ENCODE measurements at places on chromosomes 12 and 14.
A peak's percentile ranks its signal among the peaks of the same experiment; 100 is the strongest.

GRCh38 chr14:92427096-92427495 lies 86.5 kb upstream of the RIN3 start:
- no peak for DNase-seq

GRCh38 chr14:58832095-58832521 lies 194.3 kb downstream of the DACT1 start:
- DNase-seq, result no peak

- no peak for DNase-seq
Observed at GRCh38 chr14:64225151-64225757, 68.9 kb downstream of the ESR2 start.

- peak; percentile 73 for DNase-seq
Observed at GRCh38 chr12:19643635-19644034, 204.3 kb downstream of the AEBP2 start.

Data from cardiac fibroblast (primary cell).